ENCODE measurements at places on chromosomes 4 and X. TPM values are rescaled to one million over a fixed set of nuclear protein-coding genes. Genes with fewer than 3 reads are reported as not detected.

DNA sequence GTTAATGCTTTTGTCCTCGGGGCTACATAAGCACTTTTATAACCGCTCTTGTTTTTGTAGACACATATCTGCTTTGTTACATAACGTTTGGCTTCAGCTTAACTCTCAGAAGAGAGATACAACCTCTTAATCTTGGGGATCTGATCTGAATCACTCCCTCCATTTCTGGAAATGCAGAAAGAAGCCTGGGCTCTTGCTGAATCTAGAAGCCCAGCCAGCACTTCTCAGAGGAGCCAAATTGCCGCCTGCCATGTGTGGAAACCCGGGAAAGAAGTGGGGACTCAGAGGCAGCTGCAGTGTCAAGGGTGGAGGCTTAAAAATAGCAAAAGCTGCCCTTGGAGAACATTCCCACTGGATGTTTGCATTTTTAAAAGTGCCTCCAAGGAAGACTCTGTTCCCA lies 69.3 kb upstream of the LDB2 start:
- no peaks in the 10 kb centered on the region for H3K36me3 ChIP-seq
- no peak overlapping the region for H3K27ac ChIP-seq
- no peak overlapping the region for H3K4me3 ChIP-seq
- no peaks in the 10 kb centered on the region for H3K27me3 ChIP-seq
- peaks cover 7% of the 10 kb centered on the region for H3K4me1 ChIP-seq

MAML3 gene
- 17.0 TPM for total RNA-seq

DNA sequence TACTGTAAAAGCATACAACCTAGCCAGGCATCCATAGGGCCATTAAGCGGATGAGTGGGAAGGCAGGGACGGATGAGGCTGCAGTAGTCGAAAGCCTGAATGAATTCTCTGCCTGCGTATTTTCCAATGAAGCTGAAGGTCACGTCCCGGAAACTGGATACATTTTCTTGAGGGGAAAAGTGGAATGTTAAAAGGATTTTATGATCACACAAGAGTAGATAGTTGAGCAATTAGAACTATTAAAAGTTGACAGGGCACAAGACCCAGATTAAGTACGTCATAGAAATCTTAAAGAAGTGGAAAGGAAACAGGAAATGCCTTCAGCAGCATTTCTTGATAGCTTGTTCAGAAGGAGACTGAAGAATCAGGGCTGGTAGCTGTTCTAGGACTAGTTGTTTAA lies 98.3 kb upstream of the CXXC4 start:
- H3K4me1 ChIP-seq, result peaks cover 2% of the 10 kb centered on the region
- H3K27me3 ChIP-seq, result no peaks in the 10 kb centered on the region
- H3K4me3 ChIP-seq, result peak overlapping the region; percentile 11
- no peaks in the 10 kb centered on the region for H3K36me3 ChIP-seq

DNA sequence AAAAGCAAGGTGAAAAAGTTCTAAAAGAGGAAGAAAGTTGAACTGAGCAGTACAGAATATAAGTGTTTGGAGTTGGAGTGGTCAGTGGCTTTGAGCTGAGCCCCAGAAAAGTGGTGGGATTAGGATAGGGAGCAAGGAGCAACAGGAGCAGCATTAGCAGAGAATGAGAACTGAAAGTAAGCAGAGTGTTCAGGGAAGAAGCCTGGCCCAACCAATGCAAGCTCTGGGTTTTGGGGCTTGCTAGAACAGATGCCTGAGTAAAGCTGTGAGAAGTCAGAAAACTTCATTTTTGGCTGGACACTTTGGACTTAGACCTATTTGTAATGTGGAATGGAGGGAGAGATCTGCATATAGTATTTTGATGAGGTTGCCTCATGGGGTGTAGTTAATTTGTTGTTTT lies 17.8 kb downstream of the JADE1 start:
- H3K27me3 ChIP-seq, result no peaks in the 10 kb centered on the region
- no peak overlapping the region for H3K27ac ChIP-seq
- H3K4me1 ChIP-seq, result peaks cover 20% of the 10 kb centered on the region
- no peak for DNase-seq
- no peaks in the 10 kb centered on the region for H3K36me3 ChIP-seq

DNA sequence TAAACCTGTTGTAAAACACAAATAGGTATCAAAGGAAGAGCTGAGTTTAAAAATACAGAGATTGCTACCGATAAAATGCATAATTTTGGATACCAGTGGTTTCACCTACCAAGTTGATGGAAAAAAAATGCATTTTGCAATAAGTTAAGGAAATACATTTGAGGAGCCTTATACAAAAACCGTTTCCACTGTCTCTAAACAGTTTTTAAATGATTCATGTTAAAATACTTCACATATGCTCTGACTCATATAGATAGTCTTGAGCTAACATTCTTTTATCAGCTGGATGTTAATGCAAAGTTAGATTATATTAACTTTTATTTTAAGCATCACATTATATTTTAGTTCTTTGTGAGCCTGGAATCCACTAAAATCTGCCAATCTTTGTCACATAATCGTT lies 50.6 kb upstream of the ANKRD17 start:
- H3K27me3 ChIP-seq, result no peaks in the 10 kb centered on the region
- no peaks in the 10 kb centered on the region for H3K36me3 ChIP-seq
- no peak overlapping the region for H3K27ac ChIP-seq
- H3K4me1 ChIP-seq, result no peaks in the 10 kb centered on the region
- no peak for DNase-seq
